ENCODE measurements at places on chromosomes 2 and 18.

GRCh38 chr18:62651276-62652056 lies 63.9 kb upstream of the PHLPP1 start:
- DNase-seq = no peak

GRCh38 chr2:37907501-37908225 lies 17.4 kb upstream of the RMDN2 start:
- DNase-seq = no peak

- no peak for DNase-seq
Observed at GRCh38 chr2:54952978-54953456, 97.2 kb downstream of the RTN4 start.

GRCh38 chr2:1632002-1632348 lies 112.3 kb downstream of the PXDN start:
- peak; percentile 89 for DNase-seq

- no peak for DNase-seq
Observed at GRCh38 chr2:118698564-118698963, 148.9 kb downstream of the EN1 start.

GRCh38 chr2:100237770-100238169 lies 84.5 kb downstream of the LONRF2 start:
- DNase-seq = no peak

- no peak for DNase-seq
Observed at GRCh38 chr18:46867367-46868143, 49.8 kb downstream of the PIAS2 start.

GRCh38 chr2:16128746-16129610 lies 188.6 kb downstream of the MYCN start:
- no peak for DNase-seq

DNA sequence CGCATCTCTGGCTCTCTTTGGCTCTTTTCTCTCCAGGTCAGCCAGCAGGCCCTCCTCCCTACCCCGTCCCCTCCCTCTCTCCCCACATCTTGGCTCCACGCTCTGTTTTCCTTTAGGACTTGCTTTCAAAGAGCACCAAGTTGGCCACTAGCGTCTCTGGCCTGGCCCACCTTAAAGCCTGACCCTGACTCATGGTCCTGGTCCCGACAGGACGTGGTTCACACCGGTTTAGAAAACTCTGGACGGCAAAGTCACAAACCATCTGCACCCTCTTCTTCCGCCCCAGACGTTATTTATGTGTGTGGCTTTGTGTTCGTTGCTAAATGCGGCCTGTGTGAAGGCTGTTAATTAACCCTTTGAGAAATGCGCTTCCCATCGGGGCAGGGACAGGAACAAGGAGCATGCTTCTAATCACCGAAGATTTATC lies 169.0 kb upstream of the HAAO start:
- DNase-seq = no peak
